MV-4-11 (cell line): ENCODE measurements at places on chromosomes 4 and X.

- no peak for DNase-seq
Observed at GRCh38 chrX:14354521-14354920, 174.8 kb upstream of the GLRA2 start.

DNA sequence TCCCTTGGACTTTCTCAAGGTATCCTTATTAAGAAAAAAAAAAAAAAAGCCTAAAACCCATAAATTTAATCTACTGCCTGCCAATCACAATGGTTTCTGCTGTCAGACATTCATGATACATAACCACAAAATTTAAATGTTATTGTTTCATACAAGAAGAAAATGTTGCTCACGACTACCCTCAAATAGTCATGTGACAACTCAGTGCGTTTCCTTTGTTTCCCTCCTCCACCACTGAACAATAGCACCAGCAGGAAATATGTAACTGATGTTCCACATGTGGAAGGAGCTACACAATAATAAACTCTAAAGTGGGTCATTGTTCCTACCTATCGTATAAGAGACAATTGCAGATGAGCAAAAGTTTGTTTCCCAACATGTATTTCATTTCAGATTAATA, 244.1 kb upstream of the EDNRA start:
- no peak for DNase-seq

DNA sequence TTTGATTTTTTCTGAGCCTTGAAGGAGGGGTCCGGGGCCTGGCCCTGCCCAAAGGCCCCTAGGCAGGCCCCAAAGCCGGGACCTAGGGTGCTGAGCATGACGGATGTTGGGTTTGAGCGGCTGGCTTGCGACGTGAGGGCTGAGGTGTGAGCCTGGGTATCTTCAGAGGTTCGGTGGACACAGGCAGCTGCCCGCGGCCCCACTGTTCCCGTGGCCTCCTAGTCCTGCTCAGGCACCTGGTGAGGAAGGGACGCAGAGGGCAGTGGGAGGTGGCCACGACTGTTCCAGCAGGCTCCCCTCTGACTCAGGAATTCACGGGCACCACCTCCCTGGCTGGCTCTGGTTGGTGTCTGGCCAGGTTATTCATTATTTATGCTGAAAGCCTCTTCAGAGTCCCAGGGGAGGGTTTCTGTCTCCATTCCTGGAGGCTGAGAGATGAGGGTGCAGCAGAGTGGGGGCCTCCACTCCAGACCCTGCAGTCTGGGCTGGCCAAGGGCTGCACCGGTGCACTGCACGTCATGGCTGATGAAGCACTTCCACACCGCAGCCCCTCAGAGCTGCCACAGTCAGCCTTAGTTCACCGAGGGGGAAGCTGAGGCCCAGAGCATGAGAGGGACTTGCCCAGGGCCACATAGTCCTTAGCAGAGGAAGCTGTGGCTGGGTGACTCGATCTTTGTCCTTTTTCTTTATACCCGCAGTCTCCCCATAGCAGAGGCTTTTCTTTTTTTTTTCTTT, 2.2 kb downstream of the MSANTD1 start:
- DNase-seq: peak; percentile 2

GRCh38 chr4:147078362-147078761, 132.7 kb upstream of the TTC29 start:
- DNase-seq: no peak

DNA sequence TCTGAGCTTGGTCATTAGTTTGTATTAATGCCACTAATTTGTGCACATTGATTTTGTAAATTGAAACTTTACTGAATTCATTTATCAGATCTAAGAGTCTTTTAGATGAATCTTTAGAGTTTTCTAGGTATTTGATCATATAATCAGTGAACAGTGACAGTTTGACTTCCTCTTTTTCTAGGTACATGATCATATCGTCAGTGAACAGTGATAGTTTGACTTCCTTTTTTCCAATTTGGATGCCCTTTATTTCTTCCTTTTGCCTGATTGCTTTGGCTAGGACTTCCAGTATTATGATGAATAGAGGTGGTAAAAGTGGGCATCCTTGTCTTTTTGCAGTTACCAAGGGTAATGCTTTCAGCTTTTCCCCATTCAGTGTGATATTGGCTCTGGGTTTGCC, 421.4 kb upstream of the CPXCR1 start:
- peak; percentile 0 for DNase-seq

- DNase-seq: peak; percentile 66
Observed at GRCh38 chr4:40265910-40266274, 69.1 kb downstream of the RHOH start.

- DNase-seq: no peak
Observed at GRCh38 chr4:177809791-177810190, 367.6 kb upstream of the AGA start.
